ENCODE measurements at places on chromosomes 3 and 15.
A peak's percentile ranks its signal among the peaks of the same experiment; 100 is the strongest.

DNA sequence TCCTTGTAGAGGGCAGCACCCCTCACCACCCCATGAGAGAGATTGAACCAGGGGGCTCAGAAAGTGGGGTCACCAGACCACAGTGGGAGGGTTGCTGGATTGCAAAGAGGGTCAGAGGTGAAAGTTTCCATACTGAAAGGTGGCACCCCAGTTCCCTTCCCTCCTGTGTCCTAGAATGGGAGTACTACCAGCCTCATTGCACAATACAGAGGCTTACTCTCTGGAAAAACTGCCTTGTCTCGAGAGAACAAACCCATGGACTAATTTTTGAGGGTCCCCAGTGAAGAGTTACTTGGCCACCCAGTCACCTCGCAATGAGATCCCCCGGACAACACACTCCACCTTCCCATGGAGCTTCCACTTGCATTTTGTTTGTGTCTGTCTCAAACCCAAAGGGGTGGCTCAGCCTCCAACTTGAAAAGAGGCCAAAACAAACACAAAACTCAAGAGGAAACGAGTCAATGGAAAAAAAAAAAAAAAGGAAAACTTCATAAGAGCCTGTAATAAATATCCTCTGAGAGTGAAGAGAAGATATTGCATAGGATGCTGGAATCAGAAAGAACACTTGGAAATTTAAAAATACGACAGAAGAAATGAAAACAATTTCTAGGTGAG, 18.6 kb downstream of the MESP2 start:
- DNase-seq, result no peak

GRCh38 chr3:123605789-123606234, 21.0 kb upstream of the HACD2 start:
- no peak for DNase-seq

DNA sequence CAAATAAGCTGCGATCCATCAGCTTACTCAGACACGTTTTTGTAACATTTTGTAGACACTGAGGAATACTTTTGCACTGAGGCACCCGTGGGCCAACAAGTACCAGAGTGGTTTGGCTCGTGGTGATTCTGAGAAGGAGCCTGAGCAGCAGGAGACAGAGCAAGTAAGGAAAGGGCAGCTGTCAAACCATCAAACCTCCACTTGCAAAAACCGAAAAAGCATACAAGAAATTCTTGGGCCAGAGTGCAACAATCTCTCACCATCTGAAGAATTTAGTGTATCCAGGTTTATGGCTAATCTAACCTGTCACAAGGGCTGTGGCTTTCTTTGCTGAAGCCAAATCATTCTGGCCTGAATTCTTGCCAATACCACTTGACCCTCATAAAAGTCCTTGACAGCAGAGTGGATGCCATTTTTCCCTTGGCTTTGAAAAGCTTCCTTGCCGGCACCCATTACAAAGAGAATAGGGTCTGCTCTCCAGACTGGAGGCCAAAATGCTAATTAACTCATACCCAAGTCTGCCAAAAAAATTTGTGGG, 56.7 kb downstream of the MYO1E start:
- DNase-seq, result peak; percentile 69

- no peak for DNase-seq
Observed at GRCh38 chr15:98878862-98879261, 128.7 kb downstream of the PGPEP1L start.

GRCh38 chr3:179526989-179527391, 35.7 kb upstream of the ACTL6A start:
- DNase-seq, result peak; percentile 12
